ENCODE measurements at places on chromosomes 5 and 9. TPM values are rescaled to one million over a fixed set of nuclear protein-coding genes. Genes with fewer than 3 reads are reported as not detected.

GRCh38 chr5:74173665-74174064 lies 466.9 kb downstream of the ENC1 start:
- no peak overlapping the region for H3K4me3 ChIP-seq
- H3K27me3 ChIP-seq: peaks cover 15% of the 10 kb centered on the region
- DNase-seq: no peak
- H3K4me1 ChIP-seq: no peaks in the 10 kb centered on the region
- H3K27ac ChIP-seq: no peak overlapping the region
- no peaks in the 10 kb centered on the region for H3K36me3 ChIP-seq

Gene PCSK1
- not detected for total RNA-seq

Gene RNF183
- total RNA-seq: 0.36 TPM

- DNase-seq: no peak
- no peaks in the 10 kb centered on the region for H3K36me3 ChIP-seq
- H3K4me3 ChIP-seq: no peak overlapping the region
- no peaks in the 10 kb centered on the region for H3K4me1 ChIP-seq
- no peak overlapping the region for H3K27ac ChIP-seq
- H3K27me3 ChIP-seq: peaks cover 21% of the 10 kb centered on the region
These were observed 49.5 kb downstream of the DPYSL3 start for GRCh38 chr5:147460380-147460779.

- H3K27me3 ChIP-seq: peaks cover 40% of the 10 kb centered on the region
- no peak overlapping the region for H3K27ac ChIP-seq
- H3K4me1 ChIP-seq: no peaks in the 10 kb centered on the region
- no peaks in the 10 kb centered on the region for H3K36me3 ChIP-seq
These were observed 102.4 kb downstream of the BARX1 start for GRCh38 chr9:93852728-93853127.

Gene ACOT12
- not detected for total RNA-seq

Gene C9orf78
- total RNA-seq: 43.6 TPM

DNA sequence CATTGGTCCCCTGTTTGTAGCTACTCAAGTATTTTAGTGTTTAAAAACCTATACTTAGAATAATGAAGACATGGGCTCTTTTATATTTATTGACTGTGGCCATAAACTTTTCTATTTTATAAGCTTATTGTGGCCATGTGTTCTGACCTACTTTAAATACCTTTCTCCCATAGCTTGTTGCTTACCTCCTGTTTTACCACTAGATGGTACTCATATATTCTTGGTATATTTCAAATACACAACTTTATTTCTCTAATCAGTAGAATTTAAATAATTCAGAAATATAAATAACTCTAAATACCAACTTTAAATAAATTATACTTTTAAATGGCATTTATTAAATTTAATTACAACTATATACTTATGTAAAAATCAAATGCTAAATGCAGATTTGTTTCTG lies 498.0 kb downstream of the PRDM9 start:
- no peak for DNase-seq
- H3K27me3 ChIP-seq: no peaks in the 10 kb centered on the region
- H3K27ac ChIP-seq: no peak overlapping the region
- H3K4me1 ChIP-seq: no peaks in the 10 kb centered on the region

Gene NXNL2
- not detected for total RNA-seq

Gene SLC6A18
- total RNA-seq: not detected

DNA sequence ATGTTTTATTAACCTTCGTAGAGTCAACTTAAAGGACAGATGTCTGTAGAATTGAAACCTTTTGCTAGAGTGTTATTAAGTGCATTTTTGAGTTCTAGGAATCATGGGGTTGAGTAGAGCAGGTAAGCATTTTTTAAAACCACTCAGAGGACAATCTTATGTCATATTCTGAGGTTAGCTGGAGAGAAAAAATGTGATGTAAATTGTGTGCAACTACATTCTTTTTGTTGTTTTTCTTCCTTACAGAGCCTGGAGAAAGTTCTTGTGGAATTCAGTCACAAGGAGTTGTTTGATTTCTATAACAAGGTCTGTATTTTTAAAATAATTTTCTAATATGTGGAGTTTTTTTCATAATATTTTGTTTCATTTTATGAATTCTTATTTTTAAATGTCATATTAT lies 206.4 kb downstream of the COMMD10 start:
- H3K27me3 ChIP-seq: no peaks in the 10 kb centered on the region
- H3K27ac ChIP-seq: no peak overlapping the region
- DNase-seq: no peak
- no peak overlapping the region for H3K4me3 ChIP-seq
- no peaks in the 10 kb centered on the region for H3K4me1 ChIP-seq

DNA sequence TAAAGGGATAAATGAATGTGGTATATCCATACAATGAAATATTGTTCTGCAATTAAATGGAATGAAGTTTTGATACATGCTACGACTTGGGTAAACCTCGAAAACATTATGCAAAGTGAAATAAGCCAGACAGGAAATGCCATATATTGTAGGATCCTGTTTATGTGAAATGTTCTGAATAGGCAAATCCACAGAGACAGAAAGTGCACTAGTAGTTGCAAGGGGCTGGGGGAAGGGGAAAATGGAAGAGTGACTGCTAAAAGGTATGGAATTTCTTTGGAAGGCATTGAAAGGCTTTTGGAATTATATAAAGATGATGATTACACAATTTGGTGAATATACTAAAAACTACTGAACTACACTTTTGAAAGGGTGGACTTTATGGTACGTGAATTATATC lies 97.0 kb downstream of the FOXD1 start:
- H3K36me3 ChIP-seq: peaks cover 8% of the 10 kb centered on the region
- DNase-seq: no peak
- peaks cover 42% of the 10 kb centered on the region for H3K27me3 ChIP-seq

Gene NR5A1
- total RNA-seq: not detected

Gene HAVCR1
- total RNA-seq: 0.40 TPM

GRCh38 chr5:27906481-27906880 lies 868.1 kb upstream of the CDH9 start:
- no peaks in the 10 kb centered on the region for H3K27me3 ChIP-seq
- no peaks in the 10 kb centered on the region for H3K36me3 ChIP-seq
- no peaks in the 10 kb centered on the region for H3K4me1 ChIP-seq
- no peak overlapping the region for H3K27ac ChIP-seq

DNA sequence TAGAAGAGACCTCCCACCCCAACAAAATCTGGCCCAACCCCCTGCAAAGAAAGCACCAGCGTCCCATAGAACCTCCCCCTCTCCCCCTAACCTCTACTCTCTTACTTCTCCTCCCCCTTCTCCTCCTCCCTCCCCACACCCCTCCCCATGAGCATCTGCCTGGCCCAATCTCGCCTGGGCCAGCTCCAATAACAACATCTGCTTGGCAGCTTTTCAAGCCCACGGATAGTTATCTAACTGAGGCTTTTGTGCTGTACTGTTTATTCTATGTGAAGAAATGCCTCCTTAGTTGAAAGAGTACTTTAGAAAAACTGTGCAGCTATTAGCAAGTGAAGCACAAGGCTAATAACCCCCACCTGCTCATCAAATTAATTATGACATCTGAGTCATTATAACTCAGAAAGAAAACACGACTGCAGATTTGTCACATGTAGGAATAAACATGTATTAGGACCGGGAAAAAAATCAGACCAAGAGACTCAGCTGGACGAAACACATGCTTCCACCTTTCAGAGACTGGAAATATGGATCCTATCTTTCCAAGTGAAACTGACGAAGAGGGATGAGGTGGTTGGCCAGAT lies 42.8 kb downstream of the NFIB start:
- no peak overlapping the region for H3K4me3 ChIP-seq
- peaks cover 3% of the 10 kb centered on the region for H3K4me1 ChIP-seq
- H3K27me3 ChIP-seq: peaks cover 19% of the 10 kb centered on the region
- DNase-seq: no peak
- no peak overlapping the region for H3K27ac ChIP-seq

Gene F12
- 5.9 TPM for total RNA-seq

- DNase-seq: no peak
- no peak overlapping the region for H3K4me3 ChIP-seq
- H3K27ac ChIP-seq: no peak overlapping the region
- H3K36me3 ChIP-seq: no peaks in the 10 kb centered on the region
These were observed 4.1 kb downstream of the NRARP start for GRCh38 chr9:137297966-137298365.

- DNase-seq: no peak
- no peaks in the 10 kb centered on the region for H3K36me3 ChIP-seq
These were observed 12.2 kb downstream of the KLF9 start for GRCh38 chr9:70402213-70402612.

GRCh38 chr5:93674138-93674537 lies 67.3 kb downstream of the POU5F2 start:
- H3K4me3 ChIP-seq: no peak overlapping the region
- peaks cover 6% of the 10 kb centered on the region for H3K36me3 ChIP-seq
- no peaks in the 10 kb centered on the region for H3K27me3 ChIP-seq
- no peak for DNase-seq

Gene LCN10
- total RNA-seq: 1.2 TPM

- no peak overlapping the region for H3K4me3 ChIP-seq
- DNase-seq: no peak
- no peaks in the 10 kb centered on the region for H3K36me3 ChIP-seq
- H3K4me1 ChIP-seq: no peaks in the 10 kb centered on the region
These were observed 68.4 kb upstream of the NR3C1 start for GRCh38 chr5:143471666-143472464.

- DNase-seq: no peak
- peaks cover 40% of the 10 kb centered on the region for H3K4me1 ChIP-seq
- no peaks in the 10 kb centered on the region for H3K27me3 ChIP-seq
- H3K4me3 ChIP-seq: no peak overlapping the region
- peak overlapping the region; percentile 28 for H3K27ac ChIP-seq
These were observed 25.1 kb upstream of the EEIG1 start for GRCh38 chr9:128005923-128006322.

- H3K4me3 ChIP-seq: no peak overlapping the region
- peaks cover 7% of the 10 kb centered on the region for H3K4me1 ChIP-seq
- H3K27ac ChIP-seq: no peak overlapping the region
- H3K27me3 ChIP-seq: peaks cover 16% of the 10 kb centered on the region
- H3K36me3 ChIP-seq: no peaks in the 10 kb centered on the region
These were observed 19.2 kb upstream of the NDST1 start for GRCh38 chr5:150488519-150489359.

DNA sequence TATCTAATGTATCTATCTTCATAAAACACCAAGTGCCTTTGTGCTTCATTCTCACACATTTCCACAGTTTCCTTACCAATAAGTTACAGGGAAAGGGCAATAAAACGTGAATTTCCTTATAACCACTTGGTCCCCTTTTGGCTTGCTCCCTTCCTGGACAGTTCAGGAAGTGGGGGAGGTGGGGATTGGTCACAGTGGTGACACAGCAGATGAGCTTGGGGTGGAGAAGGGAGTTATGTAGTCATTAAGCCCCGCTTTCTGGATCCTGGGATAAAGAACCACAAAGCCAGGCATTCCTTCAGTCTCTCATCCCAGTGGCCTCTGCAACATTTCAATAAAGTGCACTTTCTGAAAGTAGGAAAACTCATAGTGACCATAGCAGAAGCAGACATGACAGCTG lies 47.1 kb upstream of the FYB1 start:
- peaks cover 21% of the 10 kb centered on the region for H3K4me1 ChIP-seq
- H3K27me3 ChIP-seq: no peaks in the 10 kb centered on the region
- no peak overlapping the region for H3K4me3 ChIP-seq

DNA sequence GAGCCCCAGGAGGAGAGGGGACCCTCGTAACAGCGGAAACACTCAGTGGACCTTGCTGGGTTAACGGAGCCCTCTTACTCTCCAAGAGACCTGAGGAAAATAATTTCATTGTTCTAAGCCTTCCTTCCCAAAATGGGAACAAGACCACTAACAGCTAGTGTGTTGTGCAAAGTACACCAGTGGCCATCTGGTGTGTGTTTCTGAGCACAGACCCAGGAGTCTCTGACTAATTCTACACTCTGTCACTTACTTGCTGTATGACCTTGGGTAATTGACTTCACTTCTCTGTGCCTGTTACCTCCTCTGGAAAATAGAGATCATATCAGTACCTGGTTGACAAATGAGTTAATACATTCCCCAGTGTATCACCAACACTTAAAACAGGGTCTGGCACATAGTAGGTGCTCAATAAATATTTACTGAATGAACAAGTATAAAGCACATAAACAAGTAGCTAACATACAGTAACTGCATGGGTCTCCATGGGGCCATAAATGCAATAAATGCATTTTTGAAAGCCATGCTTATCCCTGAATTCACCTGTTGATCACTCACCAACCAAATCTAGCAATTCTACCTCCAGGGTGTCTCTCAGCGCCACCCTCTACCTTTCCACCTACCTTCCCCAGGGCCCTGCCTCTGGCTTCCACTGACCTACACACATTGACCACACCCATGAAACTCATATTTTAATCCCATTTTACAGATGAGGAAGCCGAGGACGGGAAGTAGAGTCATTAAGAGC lies 44.7 kb upstream of the AKNA start:
- no peak for DNase-seq
- no peaks in the 10 kb centered on the region for H3K36me3 ChIP-seq
- H3K4me3 ChIP-seq: no peak overlapping the region
- no peaks in the 10 kb centered on the region for H3K27me3 ChIP-seq
- H3K27ac ChIP-seq: no peak overlapping the region

Gene PCDHGC3
- total RNA-seq: not detected

DNA sequence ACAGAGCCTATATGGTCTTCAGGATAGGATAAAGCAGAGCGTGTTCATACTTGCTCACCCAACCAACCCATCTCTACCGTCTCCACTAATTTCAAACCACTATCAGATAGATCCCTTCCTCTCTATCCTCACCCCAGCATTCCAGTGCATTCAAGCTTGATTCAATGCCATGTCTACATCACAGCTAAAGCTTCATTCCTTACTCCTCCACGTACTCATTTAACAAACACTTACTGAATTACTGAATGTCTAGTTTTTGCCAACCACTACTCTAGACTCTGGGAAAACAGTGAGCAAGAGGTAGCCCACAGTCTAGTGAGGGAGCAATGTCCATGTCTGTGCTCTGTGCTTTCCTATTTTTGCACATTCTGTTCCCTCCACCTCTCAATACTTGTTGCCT lies 163.5 kb upstream of the MSX2 start:
- no peaks in the 10 kb centered on the region for H3K4me1 ChIP-seq
- H3K36me3 ChIP-seq: no peaks in the 10 kb centered on the region
- H3K27ac ChIP-seq: no peak overlapping the region

DNA sequence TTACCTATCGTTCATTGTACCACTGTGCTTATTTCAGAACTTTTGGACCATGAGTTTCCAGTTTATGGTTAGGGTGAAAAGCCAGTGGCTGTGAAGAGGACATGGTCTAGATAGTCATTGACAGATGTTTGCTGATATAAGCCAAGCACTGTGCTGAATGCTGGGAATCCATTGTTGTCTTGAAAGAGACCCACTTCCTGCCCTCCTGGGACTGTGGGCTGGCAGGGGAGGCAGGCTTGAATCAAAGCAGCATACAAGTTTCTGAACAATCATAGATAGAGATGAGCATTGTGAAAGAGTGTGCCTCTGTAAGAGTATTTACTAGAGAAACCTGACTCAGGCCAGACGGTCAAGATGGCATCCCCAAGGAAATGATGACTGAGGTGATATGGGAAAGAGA lies 73.4 kb downstream of the NMUR2 start:
- no peak overlapping the region for H3K4me3 ChIP-seq
- no peak overlapping the region for H3K27ac ChIP-seq

DNA sequence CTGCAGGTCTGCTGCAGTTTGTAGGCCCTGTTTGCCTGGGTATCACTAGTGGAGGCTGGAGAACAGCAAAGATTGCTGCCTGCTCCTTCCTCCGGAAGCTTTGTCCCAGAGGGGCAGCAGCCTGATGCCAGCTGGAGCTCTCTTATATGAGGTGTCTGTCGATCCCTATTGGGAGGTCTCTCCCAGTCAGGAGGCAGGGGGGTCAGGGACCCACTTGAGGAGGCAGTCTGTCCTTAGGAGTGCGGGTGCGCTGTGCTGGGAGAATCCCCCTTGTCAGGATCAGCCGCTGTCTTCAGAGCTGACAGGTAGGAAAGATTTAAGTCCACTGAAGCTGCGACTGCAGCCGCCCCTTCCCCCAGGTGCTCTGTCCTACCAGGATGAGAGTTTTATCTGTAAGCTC lies 64.9 kb downstream of the CCDC171 start:
- no peak for DNase-seq
- H3K27me3 ChIP-seq: no peaks in the 10 kb centered on the region
- H3K36me3 ChIP-seq: no peaks in the 10 kb centered on the region
